ENCODE measurements at places on chromosomes 2 and 18.

GRCh38 chr2:4628998-4629501, 925.7 kb downstream of the DCDC2C start:
- no peak for DNase-seq

DNA sequence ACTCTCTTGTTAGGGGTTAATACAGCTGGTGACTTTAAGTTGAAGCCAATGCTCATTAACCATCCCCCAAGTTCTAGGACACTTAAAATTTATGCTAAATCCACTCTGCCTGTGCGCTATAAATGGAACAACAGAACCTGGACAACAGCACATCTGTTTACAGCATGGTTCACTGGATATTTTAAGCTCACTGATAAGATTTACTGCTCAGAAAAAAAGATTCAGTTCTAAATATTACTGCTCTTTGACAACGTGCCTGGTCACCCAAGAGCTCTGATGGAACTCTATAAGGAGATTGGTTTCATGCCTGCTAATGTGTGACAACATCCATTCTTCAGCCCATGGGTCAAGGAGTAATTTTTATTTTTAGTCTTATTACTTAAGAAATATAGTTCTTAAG, 27.5 kb downstream of the RNF103 start:
- DNase-seq: no peak

DNA sequence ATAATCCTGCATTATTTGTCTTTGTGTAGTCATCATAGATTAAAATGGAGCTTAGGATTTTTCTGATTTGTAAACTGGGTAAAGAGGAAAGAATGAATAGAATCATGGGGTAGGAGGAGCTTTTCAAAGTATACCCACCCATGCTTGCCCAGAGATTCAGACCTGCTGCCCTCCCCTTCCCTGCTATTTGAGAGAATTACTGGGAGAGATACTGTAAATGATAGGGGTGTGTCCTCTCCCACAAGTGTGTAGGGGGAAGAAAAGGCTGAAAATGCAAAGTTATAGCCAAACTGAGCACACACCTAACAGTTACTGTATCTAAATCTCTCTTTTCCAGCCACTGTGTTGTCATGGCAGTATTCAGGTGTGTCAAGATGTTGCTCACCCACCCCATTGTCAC, 21.5 kb upstream of the DYNC2LI1 start:
- no peak for DNase-seq

DNA sequence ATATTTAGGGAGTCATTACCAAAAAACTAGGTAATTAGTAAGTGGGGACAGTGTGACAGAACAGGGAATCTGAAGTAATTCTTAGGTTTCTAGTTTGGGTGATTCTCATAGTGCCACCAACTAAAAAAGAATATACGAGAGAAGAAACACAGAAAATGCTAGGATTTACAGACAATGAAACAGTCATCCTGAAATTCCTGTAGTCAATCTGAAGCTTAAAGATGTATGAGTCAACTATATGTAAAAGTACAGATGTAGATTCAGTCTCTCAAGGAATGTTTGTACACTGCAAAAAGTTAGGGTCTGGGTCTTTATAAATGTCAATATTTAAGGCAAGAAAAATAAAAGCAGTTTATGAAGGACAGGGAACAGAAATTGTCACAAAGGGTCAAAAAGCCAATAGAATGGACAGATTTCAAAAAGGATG, 107.0 kb downstream of the STRN start:
- DNase-seq: no peak

All from foreskin melanocyte (primary cell).